ENCODE measurements at places on chromosomes 1 and 21.
A peak's percentile ranks its signal among the peaks of the same experiment; 100 is the strongest.

- no peak for DNase-seq
Observed at GRCh38 chr1:18661404-18662285, 31.0 kb downstream of the PAX7 start.

GRCh38 chr1:1954831-1955441 is 35.9 kb upstream of the TMEM52 start:
- DNase-seq, result no peak

- DNase-seq, result no peak
Observed at GRCh38 chr1:238404481-238404880, 513.8 kb upstream of the ZP4 start.

- no peak for DNase-seq
Observed at GRCh38 chr1:236834876-236835275, 39.8 kb downstream of the MTR start.

DNA sequence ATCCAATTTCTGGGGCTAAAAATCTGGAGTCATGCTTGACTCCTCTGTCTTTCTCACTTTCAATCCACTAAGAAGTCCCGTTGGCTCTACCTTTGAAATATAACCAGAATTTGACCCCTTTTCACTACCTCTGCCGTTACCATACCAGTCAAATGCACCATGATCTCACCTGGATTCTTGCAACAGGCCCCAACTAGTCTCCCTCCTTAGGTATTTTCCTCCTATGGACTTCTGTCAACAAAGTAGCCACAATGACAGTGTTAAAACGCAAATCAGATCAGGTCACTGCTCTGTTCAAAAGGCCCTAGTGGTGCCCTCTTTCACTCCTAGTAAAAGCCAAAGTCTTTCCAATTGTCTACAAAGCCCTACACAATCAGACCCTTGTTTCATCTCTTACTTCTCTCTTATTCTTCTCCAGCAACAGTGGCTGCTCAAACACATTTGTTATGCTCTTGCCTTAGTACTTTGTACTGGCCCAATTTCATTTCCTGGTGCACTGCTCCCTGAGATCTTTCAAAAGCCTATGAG is 35.7 kb upstream of the AGL start:
- DNase-seq, result no peak

- no peak for DNase-seq
Observed at GRCh38 chr21:45323487-45324311, 36.0 kb upstream of the POFUT2 start.

GRCh38 chr1:157849229-157849875 is 7.7 kb upstream of the CD5L start:
- no peak for DNase-seq

GRCh38 chr1:151832318-151832980 is 847 bp upstream of the RORC start:
- DNase-seq, result no peak

GRCh38 chr1:4276238-4276637 is 376.2 kb upstream of the C1orf174 start:
- no peak for DNase-seq

GRCh38 chr1:175481126-175482070 is 262.0 kb downstream of the TNR start:
- no peak for DNase-seq

- no peak for DNase-seq
Observed at GRCh38 chr1:234698686-234699085, 88.7 kb upstream of the IRF2BP2 start.

GRCh38 chr1:168287237-168287664 is 6.6 kb downstream of the TBX19 start:
- DNase-seq, result no peak

DNA sequence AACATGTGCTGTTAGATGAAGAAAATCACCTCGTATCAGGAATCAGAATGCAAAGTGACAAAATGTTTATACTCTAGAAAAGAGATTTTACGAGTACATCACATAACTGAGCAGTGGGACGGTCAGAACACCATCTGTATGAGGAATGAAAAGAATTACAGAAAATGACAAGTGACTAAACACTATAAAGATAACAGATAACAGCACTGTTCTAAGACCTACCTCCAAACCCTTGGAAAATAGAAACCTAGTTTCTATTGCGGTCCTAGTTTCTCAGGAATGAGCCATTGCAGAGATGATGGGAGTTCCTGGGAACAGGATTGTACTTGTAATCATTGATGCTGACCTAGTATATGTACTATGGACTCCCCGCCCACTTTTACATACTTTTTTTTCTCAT is 839.4 kb upstream of the ADAMTS5 start:
- DNase-seq, result no peak

GRCh38 chr1:32311709-32312393 is 20.0 kb downstream of the HDAC1 start:
- DNase-seq, result no peak

- no peak for DNase-seq
Observed at GRCh38 chr1:78497201-78497600, 6.4 kb downstream of the PTGFR start.

DNA sequence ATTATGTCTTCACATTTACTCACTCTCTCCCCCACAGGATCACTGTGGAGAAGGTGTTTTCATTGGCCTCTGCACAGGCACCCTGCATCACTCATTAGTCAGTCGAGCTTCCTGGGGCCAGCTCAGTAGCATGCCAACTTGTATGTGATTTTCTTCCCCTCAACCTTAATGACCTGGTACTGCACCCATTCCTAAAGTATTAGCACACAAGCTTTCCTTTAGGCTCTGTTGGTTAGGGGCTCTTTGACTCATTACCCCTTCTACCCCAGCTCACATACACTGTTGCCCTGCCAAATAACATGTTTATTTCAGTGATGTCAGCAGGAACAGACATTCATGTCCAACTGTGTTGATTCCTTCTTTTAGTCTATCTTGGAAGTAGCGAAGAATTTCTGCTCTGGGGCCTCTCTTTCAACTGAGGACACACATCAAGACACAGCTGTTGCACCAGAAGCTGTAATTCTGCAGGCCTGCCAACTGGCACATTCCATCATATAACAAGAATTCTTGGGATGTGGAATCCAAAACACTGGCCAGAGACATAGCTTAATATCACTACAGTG is 603.5 kb upstream of the ADAMTS5 start:
- DNase-seq, result no peak

DNA sequence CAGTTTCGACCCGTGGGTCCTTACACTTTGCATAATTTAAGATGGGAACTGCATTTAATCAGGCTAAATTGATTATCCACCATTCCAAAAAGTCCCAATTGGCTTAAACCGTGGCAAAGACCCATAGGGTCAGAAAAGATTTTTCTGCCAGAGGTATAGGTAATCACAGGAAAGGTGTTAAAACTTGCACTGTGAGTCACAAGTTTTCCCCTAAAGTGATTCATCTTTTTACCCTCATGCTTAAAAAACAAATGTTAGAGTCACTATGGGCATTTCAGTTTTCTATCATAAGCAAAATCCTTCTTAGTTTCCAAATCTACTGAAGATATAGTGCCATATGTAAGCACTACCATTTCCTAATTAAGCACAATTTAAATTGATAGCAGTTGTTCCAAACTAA is 1079.8 kb downstream of the ADGRL2 start:
- no peak for DNase-seq

- DNase-seq, result no peak
Observed at GRCh38 chr1:234763910-234764309, 153.9 kb upstream of the IRF2BP2 start.

DNA sequence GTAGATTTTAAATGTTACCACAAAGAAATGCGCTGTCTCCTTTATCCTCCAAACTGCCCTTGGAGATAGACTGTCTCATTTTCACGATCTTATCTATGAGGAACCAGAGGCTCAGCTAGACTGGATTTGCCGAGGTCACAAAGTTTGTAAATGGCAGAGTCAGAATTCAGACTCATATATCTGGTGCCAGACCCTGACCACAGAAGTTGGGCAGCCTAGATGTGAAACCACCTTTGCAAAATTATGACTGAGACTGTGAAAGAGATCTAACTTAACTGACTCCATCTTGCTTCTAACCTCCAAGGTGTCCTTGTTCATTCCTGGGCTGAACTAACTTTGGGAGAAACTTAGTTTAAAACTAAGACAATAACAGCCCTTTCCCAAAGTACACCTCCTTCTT is 14.1 kb downstream of the CNR2 start:
- DNase-seq, result no peak

- no peak for DNase-seq
Observed at GRCh38 chr1:116940814-116941599, 31.3 kb downstream of the PTGFRN start.

GRCh38 chr1:245790441-245790840 is 635.7 kb downstream of the KIF26B start:
- no peak for DNase-seq

DNA sequence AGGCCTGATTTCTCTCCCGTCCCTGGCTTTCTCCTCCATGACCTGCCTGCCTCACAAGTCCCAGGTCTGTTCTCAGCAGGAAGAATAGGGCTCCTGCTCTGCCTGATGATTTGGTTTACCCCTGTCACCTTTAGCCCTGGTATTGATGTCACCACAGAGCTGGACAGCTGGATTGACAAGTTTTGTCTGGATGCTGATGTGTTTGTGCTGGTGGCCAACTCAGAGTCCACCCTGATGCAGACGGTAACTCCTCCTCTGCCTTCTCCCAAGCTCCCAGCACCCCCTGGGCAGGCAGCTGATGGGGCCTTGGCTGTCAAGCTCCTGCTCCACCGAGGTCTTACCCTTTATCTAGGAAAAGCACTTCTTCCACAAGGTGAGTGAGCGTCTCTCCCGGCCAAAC is 18.4 kb downstream of the MFN2 start:
- no peak for DNase-seq

DNA sequence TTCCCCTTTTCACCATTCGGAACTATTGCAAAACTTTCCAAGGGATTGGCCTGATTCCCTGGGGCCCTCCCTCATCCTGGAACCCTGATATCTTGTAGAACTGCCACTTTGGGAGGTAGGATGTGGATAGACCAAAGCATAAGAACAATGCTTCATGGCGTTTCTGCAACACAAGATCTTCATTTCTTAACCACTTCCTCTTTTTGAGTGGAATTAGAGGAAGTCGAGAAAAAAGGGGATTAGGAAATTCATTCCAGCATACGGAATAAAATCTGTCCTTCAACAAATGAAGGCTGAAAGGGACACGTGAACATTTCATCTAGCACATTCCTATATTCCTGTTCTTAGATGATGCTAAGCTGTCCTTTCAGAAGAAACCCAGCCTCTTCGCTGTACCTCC is 149.3 kb downstream of the HUNK start:
- DNase-seq, result no peak

GRCh38 chr1:237712586-237713157 is 178.1 kb downstream of the ZP4 start:
- DNase-seq, result no peak

GRCh38 chr1:94572780-94573179 is 31.2 kb upstream of the F3 start:
- no peak for DNase-seq

DNA sequence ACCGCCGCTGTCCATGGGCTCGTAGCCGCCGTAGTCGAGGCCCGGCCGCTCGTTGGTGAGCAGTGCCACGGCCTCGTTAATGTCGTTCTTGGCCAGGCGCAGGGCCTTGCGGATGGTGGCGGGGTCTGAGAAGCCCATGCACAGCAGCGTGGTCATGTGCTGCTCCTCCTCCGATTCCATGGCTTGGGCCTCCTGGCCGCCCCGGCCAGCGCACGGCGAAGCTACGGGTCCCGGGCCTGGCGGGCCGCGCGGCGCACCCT is 300 bp downstream of the USP24 start:
- DNase-seq, result no peak

DNA sequence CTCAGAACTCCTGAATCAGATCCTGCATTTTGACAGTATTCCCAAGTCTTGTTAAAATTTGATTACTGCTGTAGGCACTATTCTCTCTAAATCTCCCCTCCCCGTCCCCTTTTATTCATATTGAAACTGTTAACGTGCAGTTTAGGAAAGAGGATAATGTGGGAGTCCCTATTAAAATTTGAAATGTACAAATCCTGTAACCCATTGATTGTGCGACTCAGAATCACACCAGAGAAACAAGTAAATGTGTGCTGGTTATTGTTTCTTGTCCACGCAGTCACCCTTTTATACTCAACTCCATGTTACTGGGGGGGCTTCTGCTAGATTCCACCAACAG is 584 bp upstream of the LTN1 start:
- DNase-seq, result no peak

- no peak for DNase-seq
Observed at GRCh38 chr1:121558514-121558913, 373.7 kb downstream of the SRGAP2C start.

GRCh38 chr1:11925938-11926292 is 312 bp downstream of the KIAA2013 start:
- no peak for DNase-seq

- DNase-seq, result no peak
Observed at GRCh38 chr1:148353461-148354283, 129.4 kb downstream of the PPIAL4G start.

- peak; percentile 3 for DNase-seq
Observed at GRCh38 chr1:153849487-153850185, 73.1 kb downstream of the GATAD2B start.

DNA sequence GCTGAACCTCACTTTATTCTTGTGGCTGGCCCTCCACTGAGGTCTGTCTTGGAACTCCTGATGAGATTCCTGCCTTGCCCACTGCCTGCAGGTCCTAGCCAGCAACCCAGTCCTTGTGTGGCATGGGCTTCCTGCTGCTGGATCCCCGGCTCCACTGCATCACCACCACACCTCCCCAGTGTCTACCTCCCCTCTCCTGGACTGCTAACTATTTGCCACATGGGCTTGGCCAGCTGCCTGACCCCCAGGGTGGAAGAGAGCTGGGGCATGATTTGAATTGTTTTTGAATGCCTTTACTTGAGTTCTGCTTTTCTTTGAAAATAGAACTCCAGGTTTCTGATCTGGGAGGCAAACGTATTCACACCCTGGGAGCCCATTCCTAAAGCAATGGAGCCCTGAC is 41.2 kb downstream of the SPAG17 start:
- DNase-seq, result no peak

- no peak for DNase-seq
Observed at GRCh38 chr21:29299916-29300806, 1.4 kb downstream of the BACH1 start.

DNA sequence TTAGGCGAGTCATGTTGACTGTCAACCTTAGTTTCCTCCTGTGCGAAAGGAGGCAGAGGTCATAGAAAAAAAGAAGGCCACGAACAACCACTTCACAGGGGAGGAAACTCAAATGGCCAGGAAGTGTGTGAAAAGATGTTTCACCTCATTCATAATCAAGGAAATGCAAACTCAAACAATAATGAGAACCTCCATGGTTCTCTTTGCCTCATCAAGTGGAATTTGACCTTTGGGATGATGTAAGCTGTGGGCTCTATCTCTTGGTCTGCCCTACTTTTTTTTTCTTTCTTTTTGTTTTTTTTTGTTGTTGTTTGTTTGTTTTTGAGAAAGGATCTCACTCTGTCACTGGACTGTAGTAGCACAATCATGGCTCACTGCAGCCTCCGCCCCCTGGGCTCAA is 55.9 kb upstream of the GRHL3 start:
- DNase-seq, result no peak

DNA sequence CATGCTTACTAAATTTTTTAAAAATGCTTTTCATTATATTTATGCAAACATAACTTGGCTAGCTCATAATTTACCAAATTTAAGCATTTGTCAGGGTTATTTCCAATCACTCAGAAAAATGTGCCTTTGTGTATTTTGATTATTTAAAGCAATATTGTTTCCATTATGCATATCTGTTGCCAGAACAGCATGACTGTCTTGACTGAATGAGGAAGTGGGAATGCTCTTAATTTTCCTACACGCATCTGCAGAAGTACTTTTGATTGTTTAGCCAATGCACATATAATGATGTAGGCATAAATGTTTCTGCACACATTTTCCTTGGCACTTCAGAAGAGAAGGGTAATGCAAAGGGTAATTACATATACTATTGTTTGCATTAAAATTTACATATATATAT is 92.5 kb upstream of the ADGRL2 start:
- no peak for DNase-seq
